ENCODE measurements at places on chromosomes 4 and X. TPM values are rescaled to one million over a fixed set of nuclear protein-coding genes. Genes with fewer than 3 reads are reported as not detected.

- peak overlapping the region; percentile 88 for H3K4me3 ChIP-seq
- H3K36me3 ChIP-seq, result no peaks in the 10 kb centered on the region
- DNase-seq, result peak; percentile 75
- H3K27me3 ChIP-seq, result no peaks in the 10 kb centered on the region
These were observed 5.7 kb upstream of the ZBTB33 start for GRCh38 chrX:120244735-120245498.

GRCh38 chrX:69424161-69424560 lies 80.0 kb upstream of the NALF2 start:
- H3K27me3 ChIP-seq, result no peaks in the 10 kb centered on the region
- no peak overlapping the region for H3K27ac ChIP-seq
- no peak overlapping the region for H3K4me3 ChIP-seq
- H3K4me1 ChIP-seq, result no peaks in the 10 kb centered on the region

Gene LRIT3
- 0.05 TPM for total RNA-seq

GRCh38 chr4:40721730-40722171 lies 28.0 kb upstream of the NSUN7 start:
- H3K36me3 ChIP-seq, result no peaks in the 10 kb centered on the region
- peaks cover 8% of the 10 kb centered on the region for H3K4me1 ChIP-seq
- no peak for DNase-seq

- no peaks in the 10 kb centered on the region for H3K36me3 ChIP-seq
- no peaks in the 10 kb centered on the region for H3K27me3 ChIP-seq
- no peaks in the 10 kb centered on the region for H3K4me1 ChIP-seq
- no peak for DNase-seq
- H3K4me3 ChIP-seq, result no peak overlapping the region
These were observed 528.4 kb downstream of the KCNIP4 start for GRCh38 chr4:21420166-21420565.

DNA sequence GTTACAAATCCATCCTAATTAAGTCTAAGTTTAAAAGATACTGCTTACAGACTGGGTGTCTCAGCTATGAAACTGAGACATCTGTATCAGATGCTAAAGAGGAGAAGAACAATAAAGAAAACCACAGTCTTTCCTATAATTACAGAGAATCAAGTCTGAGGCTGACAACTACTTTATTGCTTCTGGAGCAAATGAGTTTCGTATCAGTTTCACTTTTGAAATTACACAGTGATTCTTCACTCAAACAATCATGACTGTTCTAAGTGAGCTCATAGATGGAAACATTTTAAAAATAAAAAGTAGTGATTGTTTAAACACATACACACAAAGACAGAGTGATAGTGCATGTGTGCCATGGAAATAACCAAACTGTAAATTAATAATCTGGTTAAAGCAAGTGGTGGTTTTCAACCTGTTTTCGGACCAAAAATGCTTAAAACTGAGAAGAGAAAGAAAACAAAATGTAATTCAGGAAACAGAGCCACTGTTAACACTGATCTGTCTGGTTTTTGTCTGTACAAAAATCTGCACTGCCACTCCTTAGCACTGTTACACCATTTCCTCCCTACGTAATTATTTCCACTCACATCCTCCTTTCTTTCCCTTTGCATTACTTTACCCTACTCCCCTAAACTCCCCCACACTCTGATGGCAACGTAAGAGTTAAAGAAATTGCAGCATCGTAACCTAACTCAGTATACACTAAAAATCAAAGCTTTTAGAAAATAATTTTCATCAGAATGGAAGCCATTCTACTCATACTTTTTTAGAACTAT lies 12.5 kb downstream of the RFC1 start:
- H3K4me3 ChIP-seq, result peak overlapping the region; percentile 55
- H3K27ac ChIP-seq, result peak overlapping the region; percentile 95
- H3K27me3 ChIP-seq, result no peaks in the 10 kb centered on the region

Gene FBXL5
- total RNA-seq, result 31.0 TPM

GRCh38 chr4:28211676-28212470 lies 1351.2 kb downstream of the STIM2 start:
- DNase-seq, result no peak
- H3K4me3 ChIP-seq, result no peak overlapping the region
- H3K27me3 ChIP-seq, result no peaks in the 10 kb centered on the region

Gene STATH
- not detected for total RNA-seq

GRCh38 chrX:142186103-142186502 lies 19.0 kb downstream of the MAGEC2 start:
- no peaks in the 10 kb centered on the region for H3K4me1 ChIP-seq

Gene SYP
- total RNA-seq, result 2.5 TPM

- H3K4me1 ChIP-seq, result no peaks in the 10 kb centered on the region
- DNase-seq, result no peak
- H3K36me3 ChIP-seq, result no peaks in the 10 kb centered on the region
- H3K4me3 ChIP-seq, result no peak overlapping the region
These were observed 107.6 kb upstream of the PACRGL start for GRCh38 chr4:20592663-20593062.

DNA sequence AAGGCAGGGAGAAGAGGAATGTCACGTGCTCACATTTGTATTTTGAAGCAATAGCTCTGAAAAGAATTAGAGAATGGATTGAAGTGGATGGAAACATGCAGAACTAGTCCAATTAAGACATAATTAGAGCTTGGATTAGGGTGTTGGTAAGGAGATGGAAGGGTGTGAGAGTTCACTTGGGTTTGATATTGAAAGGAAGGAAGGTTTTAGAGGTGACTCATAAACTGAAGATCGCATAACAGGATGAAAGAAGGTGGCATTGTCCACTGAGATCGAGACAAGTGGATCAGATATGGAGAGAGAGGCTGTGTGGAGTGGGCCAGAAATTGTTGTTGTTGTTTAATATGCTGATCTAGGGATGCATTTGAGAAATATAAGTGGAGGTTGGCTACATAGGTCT lies 244.0 kb upstream of the SMIM31 start:
- DNase-seq, result no peak
- no peak overlapping the region for H3K4me3 ChIP-seq
- no peaks in the 10 kb centered on the region for H3K4me1 ChIP-seq
- no peaks in the 10 kb centered on the region for H3K36me3 ChIP-seq
- no peak overlapping the region for H3K27ac ChIP-seq
- H3K27me3 ChIP-seq, result no peaks in the 10 kb centered on the region

GRCh38 chr4:22984390-22984789 lies 291.7 kb downstream of the GBA3 start:
- H3K27me3 ChIP-seq, result no peaks in the 10 kb centered on the region
- H3K27ac ChIP-seq, result no peak overlapping the region
- H3K4me1 ChIP-seq, result no peaks in the 10 kb centered on the region

- no peaks in the 10 kb centered on the region for H3K27me3 ChIP-seq
- no peaks in the 10 kb centered on the region for H3K36me3 ChIP-seq
- H3K4me1 ChIP-seq, result peaks cover 38% of the 10 kb centered on the region
- H3K27ac ChIP-seq, result peak within 1 kb of the TSS; percentile 92
- peak; percentile 95 for DNase-seq
- H3K4me3 ChIP-seq, result peak within 1 kb of the TSS; percentile 84
These were observed at the start of gene METAP1 for GRCh38 chr4:98995183-98996055. Gene METAP1, plus strand, starts transcription at chr4:98995721. Its CDS starts 33 bp downstream, at chr4:98995754.

Gene FAM47E
- not detected for total RNA-seq

Gene KLHL13
- 1.3 TPM for total RNA-seq

Gene LDOC1
- total RNA-seq, result 5.4 TPM

Gene HHIP
- not detected for total RNA-seq

GRCh38 chr4:74873545-74874301 lies 59.2 kb upstream of the PARM1 start:
- no peak overlapping the region for H3K27ac ChIP-seq
- no peaks in the 10 kb centered on the region for H3K4me1 ChIP-seq
- H3K36me3 ChIP-seq, result no peaks in the 10 kb centered on the region
- H3K27me3 ChIP-seq, result peaks cover 9% of the 10 kb centered on the region
- no peak overlapping the region for H3K4me3 ChIP-seq

GRCh38 chr4:27643101-27643500 lies 782.5 kb downstream of the STIM2 start:
- no peak overlapping the region for H3K4me3 ChIP-seq
- no peak for DNase-seq
- H3K4me1 ChIP-seq, result no peaks in the 10 kb centered on the region
- no peaks in the 10 kb centered on the region for H3K36me3 ChIP-seq
- no peaks in the 10 kb centered on the region for H3K27me3 ChIP-seq
- H3K27ac ChIP-seq, result no peak overlapping the region

DNA sequence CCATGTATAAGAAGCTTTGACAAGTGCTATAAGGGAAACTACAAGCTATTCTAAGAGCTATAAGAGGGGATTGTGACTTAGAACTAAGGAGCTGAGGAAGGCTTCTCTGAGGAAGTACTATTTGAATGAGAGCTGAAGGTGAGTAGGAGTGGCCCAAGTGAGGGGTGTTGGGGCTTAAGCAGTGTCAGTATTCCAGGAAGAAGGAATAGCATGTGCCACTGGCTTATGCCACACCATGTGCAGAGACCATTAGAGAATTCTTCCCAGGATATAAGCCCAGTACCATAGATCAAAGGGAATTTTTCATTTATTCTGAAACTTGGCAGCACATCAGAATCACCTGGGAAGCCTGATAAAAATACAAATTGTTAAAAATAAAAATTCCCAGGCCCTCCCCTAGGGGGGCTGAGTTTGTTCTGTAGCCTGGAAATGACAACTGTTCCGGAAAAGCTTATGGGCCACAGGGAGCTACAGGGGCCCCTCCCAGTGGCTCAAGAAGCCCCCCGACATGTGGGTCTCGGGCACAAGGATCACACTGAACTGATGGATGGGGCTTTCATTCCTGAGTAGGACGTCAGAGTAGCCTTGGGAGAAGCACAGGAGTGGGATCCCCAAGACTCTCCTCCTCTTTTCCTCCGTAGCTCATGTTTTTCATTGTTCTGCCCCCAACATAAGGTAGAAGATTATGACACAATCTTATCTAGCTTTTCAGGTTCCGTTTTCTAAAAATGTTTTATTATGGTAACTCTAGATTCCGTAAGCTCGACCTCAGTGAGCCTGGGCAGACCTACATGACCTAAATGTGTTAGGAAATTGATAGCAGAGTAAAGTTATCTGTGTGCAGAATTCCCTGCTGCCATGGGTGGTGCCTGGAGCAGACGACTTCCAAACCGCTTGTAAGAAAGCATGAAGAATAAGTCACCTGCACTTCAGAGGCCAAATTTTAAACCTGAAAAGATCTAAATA lies 119.3 kb downstream of the AFF1 start:
- H3K27ac ChIP-seq, result no peak overlapping the region
- DNase-seq, result no peak
- H3K4me3 ChIP-seq, result no peak overlapping the region
- peaks cover 67% of the 10 kb centered on the region for H3K4me1 ChIP-seq
- H3K27me3 ChIP-seq, result no peaks in the 10 kb centered on the region
- H3K36me3 ChIP-seq, result peaks cover 24% of the 10 kb centered on the region

Gene HSFX3
- total RNA-seq, result not detected

DNA sequence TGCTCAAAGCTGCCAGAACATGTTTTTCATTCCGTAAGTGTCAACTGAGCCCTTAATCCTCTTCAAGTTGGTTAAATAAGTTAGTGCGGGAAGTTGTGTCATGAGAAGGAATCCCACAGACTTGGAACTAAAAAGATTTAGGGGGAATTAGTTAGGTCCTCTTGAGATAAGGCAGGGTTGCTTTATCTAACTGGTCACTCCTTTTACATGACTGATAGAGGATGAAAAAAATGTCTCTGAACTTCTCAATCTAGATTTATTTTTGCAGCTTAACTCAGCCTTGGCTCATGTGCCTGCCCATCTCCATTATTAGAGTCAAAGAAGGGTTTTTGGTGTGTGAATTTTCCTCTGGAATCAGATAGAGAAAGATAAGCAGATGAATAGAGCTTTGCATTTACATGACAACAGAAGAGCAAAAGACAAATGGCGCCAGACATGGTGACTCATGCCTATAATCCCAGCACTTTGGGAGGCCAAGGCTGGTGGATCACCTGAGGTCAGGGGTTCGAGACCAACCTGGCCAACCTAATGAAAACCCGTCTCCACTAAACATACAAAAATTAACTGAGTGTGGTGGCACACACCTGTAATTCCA lies 882.9 kb downstream of the RPA4 start:
- no peaks in the 10 kb centered on the region for H3K36me3 ChIP-seq
- no peaks in the 10 kb centered on the region for H3K27me3 ChIP-seq
- no peak overlapping the region for H3K27ac ChIP-seq
- no peaks in the 10 kb centered on the region for H3K4me1 ChIP-seq
- no peak for DNase-seq

Gene NLGN4X
- total RNA-seq, result not detected

Gene HEPH
- not detected for total RNA-seq

- no peak overlapping the region for H3K27ac ChIP-seq
- no peak for DNase-seq
- peaks cover 7% of the 10 kb centered on the region for H3K27me3 ChIP-seq
- no peak overlapping the region for H3K4me3 ChIP-seq
These were observed 126.6 kb downstream of the SLC39A8 start for GRCh38 chr4:102218656-102219055.

Gene FRG2
- total RNA-seq, result not detected

DNA sequence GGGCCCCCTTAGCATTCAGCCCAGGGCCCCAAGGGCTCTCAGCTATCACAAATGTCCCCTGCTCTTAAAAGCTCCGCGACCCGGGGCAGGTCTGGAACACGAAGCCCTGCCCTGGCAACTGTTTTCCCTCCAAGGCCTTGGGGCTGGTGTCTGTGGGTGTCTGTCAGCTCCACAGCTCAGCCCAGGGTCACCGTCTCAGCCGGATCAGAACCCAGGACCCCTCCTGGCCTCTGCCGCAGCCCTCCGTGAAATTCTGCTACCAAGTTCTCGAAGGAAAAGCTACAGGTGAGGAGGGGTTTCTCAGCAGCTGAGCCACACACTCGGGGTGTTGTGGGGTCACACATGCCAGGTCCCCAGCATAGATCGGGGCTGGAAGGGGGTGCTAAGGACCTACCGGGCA lies 61.2 kb downstream of the ACOX3 start:
- no peak overlapping the region for H3K4me3 ChIP-seq

DNA sequence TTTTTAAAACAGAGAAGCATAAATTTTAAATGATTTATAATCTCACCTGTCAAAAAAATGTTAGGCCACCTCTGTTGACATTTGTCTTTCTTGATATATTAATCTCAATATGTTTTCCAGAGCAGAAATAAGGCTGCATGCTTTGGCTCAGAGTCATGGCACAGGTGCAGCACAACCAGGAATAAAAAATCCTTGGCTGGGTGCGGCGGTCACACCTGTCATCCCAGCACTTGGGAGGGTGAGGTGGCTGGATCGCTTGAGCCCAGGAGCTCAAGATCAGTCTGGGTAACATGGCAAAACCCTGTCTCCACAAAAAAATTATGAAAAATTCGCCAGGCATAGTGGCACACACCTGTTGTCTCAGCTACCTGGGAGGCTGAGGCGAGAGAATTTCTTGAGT lies 18.1 kb downstream of the CPLX1 start:
- H3K4me1 ChIP-seq, result no peaks in the 10 kb centered on the region
- no peak overlapping the region for H3K4me3 ChIP-seq
- H3K27me3 ChIP-seq, result peaks cover 21% of the 10 kb centered on the region
- no peak overlapping the region for H3K27ac ChIP-seq

DNA sequence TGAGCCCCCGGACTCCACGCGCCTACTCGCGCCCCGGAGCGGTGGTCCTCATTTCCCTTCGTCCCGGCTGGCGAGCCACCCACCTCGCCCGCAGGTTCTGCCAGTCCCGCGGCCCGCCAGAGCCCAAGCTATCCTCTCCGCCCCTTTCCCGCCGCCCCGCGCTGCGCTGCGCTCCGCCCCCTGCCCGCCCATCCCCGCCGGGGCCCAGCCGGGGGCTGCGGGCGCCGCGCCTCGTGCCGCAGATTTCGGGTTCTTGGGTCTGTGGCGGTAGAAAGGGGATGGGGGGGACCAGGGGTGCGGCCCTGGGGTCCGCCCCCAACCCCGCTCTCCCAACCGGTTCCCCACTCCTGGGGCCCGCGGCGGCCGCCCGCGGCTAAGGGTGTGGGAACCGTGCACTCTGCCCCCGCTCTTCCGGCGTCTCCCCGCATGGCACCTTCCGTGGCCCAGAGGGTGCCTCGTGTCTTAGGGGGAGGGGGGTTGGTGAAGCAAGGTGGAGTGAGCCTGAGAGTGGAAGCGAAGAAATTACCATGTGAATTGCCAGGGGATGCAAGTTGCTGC lies 650.8 kb upstream of the DIPK2B start:
- peak overlapping the region; percentile 97 for H3K4me3 ChIP-seq
- H3K27ac ChIP-seq, result peak overlapping the region; percentile 77
- peaks cover 28% of the 10 kb centered on the region for H3K4me1 ChIP-seq

Gene SLC4A4
- total RNA-seq, result not detected
